ENCODE measurements at places on chromosomes 6 and 20. TPM values are rescaled to one million over a fixed set of nuclear protein-coding genes. Genes with fewer than 3 reads are reported as not detected.

The PPIL4 gene
- total RNA-seq = 27.6 TPM

The TMC2 gene
- not detected for total RNA-seq

The COL9A1 gene
- not detected for total RNA-seq

The HLA-DOA gene
- not detected for total RNA-seq

The TXLNB gene
- total RNA-seq = not detected

The LAMA2 gene
- total RNA-seq = 0.92 TPM

The UST gene
- 13.3 TPM for total RNA-seq

The CDH4 gene
- 11.2 TPM for total RNA-seq

The SERAC1 gene
- total RNA-seq = 5.3 TPM

The THEMIS gene
- not detected for total RNA-seq

The DDO gene
- 0.07 TPM for total RNA-seq

The USP49 gene
- total RNA-seq = 1.3 TPM

The OPRM1 gene
- not detected for total RNA-seq

The GPLD1 gene
- 0.03 TPM for total RNA-seq

The ZFAND3 gene
- 22.8 TPM for total RNA-seq

The FAXC gene
- 14.2 TPM for total RNA-seq

The RNF217 gene
- total RNA-seq = 24.9 TPM

The AGER gene
- total RNA-seq = 3.2 TPM

The APOBEC2 gene
- not detected for total RNA-seq

The SOBP gene
- not detected for total RNA-seq

The KPNA5 gene
- 3.0 TPM for total RNA-seq

The PRDM13 gene
- not detected for total RNA-seq

The NR2E1 gene
- not detected for total RNA-seq

The ZNF341 gene
- 3.2 TPM for total RNA-seq

The PRKN gene
- 0.25 TPM for total RNA-seq

The UBD gene
- total RNA-seq = not detected

The BHLHE23 gene
- total RNA-seq = not detected

The MUC21 gene
- total RNA-seq = not detected

The PROKR2 gene
- not detected for total RNA-seq

The RFX6 gene
- total RNA-seq = not detected

The PTCRA gene
- total RNA-seq = not detected

The SNX14 gene
- total RNA-seq = 73.6 TPM

The MOG gene
- total RNA-seq = not detected

The ZKSCAN8 gene
- 11.0 TPM for total RNA-seq
